ENCODE measurements at places on chromosomes 3 and 15.

GRCh38 chr15:34654625-34655024 lies 71.2 kb upstream of the GOLGA8B start:
- no peak for DNase-seq

GRCh38 chr3:140731440-140732119 lies 53.7 kb downstream of the TRIM42 start:
- no peak for DNase-seq

GRCh38 chr3:39102504-39103323 lies 4.7 kb downstream of the GORASP1 start:
- DNase-seq, result no peak

DNA sequence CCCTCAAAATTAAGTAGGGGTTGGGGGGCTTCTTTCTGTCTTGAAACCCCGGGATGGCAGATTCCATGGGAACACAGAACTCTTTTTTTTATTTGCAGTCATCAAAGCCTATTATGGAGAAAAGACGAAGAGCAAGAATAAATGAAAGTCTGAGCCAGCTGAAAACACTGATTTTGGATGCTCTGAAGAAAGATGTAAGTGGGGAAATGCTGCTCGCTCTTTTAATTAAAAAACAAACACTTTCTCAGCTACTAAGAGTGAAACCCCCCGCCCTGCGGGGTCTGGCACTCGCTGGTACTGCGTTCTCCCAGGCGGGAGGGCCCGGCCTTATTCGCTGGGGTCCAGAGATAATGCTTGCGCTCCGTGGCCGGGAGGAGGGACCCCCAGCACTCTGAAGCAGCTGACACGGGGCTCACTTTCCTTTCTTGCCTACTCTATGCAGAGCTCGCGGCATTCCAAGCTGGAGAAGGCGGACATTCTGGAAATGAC lies 615 bp downstream of the HES1 start:
- no peak for DNase-seq

DNA sequence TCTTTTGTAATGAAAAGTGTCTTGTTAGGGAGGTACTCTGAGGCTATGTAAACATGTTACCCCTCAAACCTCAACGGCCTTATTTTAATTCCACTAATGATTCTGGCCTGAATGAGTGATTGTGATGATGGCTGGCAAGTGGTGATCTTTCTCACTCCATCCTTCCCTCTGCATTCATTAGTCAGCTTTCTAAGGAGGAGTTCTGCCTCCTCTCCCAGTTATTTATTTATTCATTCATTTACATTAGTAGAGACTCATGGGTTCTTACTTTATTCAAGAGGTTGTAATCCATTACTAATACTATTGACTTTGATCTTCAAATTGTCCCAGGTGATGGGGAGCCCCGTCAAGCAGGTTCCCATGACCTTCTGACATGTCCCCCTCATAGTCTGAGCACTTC lies 35.3 kb downstream of the GNB5 start:
- no peak for DNase-seq

GRCh38 chr15:36903922-36904556 lies 196.3 kb downstream of the MEIS2 start:
- no peak for DNase-seq

DNA sequence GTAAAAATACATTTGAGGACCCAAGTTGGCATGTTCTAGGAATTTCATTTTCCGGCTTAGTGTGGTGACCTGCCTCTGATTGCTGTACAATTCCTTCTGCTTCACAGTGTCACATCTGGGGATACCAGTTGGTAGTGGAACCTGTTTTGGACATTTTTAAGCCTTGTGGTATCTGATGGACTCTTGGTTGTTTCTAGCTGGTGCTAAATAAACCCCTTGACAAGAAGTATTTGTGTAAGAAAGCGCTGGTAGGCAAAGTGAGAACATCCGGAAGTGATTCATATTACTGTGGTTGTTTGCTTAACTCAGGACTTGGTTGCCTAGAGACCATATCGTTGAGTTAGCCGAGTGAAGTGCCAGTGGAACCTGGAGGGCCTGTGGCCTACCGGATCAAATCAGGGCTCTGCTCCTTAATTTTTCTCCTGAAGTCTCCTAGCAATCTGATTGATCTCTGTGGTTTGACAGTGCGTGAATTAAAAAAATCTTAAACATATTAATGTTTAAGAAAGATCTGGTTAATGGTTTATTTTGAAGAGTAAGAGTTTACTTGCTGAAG lies 12.8 kb downstream of the IQGAP1 start:
- DNase-seq, result no peak

- no peak for DNase-seq
Measured at GRCh38 chr3:78867409-78868372, 900.1 kb downstream of the ROBO1 start.

DNA sequence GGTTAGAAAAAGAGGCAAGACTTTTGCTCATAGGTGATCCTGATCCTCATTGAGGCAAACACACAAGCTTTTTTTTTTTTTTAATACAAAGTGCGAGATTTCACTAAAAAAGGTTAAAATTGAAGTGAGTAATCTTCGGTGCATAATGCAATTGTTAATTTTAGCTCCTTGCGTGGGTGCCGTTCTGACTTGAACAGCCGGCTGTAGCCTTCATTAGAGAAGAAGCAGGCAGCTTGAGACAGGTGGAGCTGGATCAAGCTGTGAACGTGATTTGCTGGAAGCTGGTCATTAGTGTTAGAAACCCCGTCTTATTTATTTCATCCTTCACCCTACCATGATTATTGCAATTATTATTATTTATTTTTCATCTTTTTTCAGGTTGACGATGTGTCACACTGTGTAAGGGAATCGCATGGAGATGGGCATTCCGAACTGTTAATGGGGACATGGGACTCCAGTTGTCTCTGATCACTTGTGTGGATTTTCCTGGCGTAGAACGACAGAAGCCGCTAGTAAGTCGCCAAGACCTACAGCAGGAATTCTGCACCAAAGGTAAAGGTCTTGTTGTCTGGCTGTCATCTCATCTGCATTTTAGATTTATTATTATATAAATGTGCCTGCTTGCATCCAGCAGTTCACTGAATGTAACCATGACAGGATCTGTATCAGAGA lies 40.2 kb downstream of the ARPP21 start:
- no peak for DNase-seq

GRCh38 chr3:40308725-40309417 lies 636 bp upstream of the EIF1B start:
- DNase-seq, result no peak

DNA sequence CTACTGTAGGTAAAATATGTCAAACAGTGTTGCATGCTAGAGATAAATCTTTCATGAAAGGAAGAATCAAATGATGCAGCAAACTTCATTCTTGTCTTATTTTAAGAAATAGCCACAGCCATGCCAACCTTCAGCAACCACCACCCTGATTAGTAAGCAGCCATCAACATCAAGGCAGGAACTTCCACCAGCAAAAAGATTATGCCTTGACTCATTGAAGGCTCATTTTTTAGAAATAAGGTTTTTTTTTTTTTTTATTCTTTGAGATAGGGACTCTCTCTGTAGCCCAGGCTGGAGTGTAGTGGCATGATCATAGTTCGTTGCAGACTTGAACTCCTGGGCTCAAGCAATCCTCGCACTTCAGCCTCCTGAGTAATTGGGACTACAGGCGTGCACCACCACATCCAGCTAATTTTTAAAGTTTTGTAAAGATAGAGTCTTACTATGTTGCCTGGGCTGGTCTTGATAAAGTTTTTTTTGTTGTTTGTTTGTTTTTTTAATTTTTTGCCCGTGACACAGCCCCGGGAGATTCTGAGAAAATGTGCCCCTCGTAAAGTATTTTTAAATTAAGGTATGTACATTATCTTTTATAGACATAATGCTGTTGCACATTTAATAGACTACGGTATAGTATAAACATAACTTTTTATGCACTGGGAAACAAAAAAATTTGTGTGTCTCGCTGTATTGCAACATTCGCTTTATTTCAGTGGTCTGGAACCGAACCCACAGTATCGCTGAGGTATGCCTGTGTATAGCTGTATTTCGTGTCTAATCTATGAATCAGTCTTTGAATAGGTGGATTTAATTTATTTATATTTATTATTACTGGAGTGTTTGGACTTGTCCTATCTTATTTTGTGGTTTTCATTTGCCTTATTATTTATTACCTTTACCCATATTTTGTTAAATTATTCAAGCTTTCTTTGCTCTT lies 23.3 kb downstream of the SNRK start:
- no peak for DNase-seq

DNA sequence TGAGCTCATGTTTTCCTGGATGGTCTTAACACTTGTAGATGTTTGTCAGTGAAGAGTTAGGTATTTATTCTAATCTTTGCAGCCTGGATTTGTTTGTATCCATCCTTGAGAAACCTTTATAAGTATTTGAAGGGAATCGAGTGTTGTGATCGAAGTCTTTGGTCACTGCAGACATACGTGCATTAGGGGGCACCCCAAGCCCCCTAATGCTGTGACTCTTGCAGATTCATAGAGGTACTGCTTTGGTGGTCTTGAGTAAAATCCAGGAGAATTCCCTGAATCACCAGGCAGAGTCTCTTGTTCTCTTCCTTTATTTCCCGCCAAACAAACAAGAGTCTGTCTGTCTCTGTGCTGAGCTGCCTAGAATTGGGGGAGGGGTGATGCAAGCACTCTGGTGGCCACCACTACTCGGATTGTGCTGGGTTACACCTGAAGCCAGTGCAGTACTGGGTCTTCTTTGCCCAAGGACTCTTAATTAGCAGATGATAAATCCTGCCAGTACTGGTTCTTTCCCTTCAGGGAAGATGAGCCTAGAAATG lies 170.5 kb upstream of the POU1F1 start:
- DNase-seq, result no peak

DNA sequence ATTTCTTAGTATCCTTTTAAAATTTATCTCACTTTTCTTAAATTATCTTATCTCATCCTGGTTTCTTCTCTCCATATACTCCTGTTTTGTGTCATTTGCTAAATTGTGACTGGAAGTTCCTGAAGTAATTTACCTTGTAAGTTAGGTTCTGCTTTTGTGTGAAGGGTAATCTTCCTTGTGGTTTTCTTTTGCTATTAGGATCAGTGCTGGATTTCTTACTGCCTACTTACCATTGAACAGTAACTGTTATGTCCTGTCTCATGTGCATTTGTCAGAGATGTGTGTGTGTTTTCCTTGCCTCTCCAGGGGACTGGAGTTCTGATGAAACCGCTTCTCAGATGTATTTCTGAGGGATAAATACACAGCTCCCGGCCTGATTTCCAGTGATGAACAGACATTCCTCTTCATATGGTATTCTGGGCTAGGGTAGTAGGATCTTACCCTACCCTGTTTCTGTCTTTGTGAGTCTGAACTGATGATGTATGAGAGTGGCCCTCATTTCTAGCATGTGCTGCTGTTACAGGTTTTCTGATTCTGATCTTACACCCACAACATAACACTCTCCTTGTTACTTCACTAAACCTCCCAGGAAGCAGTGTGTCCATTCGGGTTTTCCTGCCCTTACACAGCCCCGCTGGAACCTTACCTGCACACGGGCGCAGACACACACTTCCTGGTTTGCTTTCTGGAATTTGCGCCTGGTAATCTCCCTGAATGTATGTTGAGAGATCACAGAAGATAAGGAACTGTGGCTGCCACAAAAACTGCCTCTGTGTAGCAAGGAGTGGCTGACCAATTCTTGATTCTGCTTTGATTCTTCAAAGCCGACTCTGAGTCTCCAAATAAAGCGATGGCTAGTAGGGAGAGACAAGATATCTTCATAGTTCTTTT lies 14.7 kb downstream of the PAK2 start:
- no peak for DNase-seq

DNA sequence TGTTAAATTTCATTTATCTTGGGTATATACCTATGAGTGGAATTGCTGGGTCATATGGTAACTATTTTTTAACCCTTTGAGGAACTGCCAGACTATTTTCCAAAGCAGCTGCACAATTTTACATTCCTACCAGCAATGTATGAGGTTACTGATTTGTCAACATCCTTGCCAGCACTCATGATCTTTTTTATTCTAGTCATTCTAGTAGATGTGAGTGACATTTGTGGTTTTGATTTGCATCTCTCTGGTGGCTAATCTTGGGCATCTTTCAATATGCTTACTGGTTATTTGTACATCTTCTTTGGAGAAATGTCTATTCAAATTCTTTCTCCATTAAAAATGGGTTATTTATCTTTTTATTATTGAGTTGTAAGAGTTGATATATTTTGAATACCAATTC lies 21.3 kb upstream of the LRRC58 start:
- no peak for DNase-seq

DNA sequence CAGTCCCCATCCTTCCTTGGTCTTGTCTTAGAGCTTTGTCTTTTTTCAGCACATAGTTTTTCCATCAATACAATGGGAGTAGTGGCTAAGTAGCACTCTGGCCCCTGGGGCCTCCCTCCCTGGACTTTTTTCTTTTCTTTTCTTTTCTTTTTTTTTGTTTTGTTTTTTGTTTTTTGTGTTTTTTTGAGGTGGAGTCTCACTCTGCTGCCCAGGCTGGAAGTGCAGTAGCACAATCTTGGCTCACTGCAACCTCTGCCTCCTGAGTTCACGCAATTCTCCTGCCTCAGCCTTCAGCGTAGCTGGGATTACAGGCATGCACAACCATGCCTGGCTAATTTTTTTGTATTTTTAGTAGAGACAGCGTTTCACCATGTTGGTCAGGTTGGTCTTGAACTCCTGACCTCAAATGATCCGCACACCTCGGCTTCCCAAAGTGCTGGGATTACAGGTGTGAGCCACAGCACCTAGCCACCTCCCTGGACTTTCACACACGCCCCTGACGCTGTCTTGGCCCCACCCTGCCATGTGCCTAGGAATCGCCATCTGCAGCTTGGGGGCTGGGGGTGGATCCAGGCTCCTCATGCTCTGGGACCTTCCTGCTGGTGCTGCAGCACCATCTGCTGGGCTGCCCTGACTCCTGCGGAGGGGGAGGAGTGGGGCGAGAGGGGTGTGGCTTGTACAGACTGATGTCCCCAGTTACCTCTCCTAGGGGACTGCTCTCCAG lies 2.8 kb downstream of the C15orf39 start:
- DNase-seq, result peak; percentile 72

DNA sequence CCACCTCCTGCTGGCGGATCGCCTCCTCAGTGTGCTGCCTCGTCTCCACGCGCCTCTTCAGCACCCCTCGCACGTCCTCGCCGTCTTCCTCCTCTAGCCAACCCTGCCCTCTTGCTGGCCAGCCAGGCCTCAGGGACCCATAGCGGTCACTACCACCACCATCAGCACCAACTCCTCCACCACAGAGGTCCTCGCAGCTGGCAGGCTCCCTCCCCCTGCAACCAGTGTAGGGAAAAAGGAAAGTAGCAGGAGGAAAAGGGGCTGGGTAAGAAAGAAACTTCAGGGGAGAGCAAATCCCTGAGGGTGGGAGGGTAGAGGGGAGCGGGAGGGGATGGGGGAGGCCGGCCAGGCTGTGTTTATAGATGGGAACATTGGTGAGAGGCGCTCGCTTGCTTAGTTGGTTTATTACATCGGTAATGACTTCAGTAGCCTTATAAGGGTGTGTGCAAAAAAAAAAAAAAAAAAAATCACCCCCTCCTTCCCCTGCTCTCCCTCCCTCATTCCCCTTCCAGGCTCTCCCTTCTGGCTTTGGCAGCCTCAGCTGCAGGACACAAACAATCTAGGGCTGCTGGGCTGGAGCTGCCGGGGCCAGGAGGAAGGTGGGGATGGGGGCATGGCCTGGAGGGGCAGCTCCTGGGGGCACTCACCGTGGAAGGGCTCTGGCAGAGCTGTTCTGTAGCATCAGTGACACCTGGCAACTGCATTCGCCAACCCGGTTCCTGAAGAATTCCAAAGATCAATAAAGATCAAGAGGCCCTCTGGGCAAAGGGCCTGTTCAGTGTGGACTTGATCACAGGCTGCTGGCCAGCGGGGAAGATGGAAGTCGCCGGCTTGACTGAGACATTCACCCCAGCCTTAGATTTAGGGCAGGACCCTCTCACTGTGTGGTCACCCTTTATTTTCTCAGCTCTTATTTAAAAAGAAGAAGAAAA lies 116.2 kb upstream of the HACD2 start:
- no peak for DNase-seq

Data from omental fat pad (tissue), 4 donors.